ENCODE measurements at places on chromosomes 5 and 9.
A peak's percentile ranks its signal among the peaks of the same experiment; 100 is the strongest.

DNA sequence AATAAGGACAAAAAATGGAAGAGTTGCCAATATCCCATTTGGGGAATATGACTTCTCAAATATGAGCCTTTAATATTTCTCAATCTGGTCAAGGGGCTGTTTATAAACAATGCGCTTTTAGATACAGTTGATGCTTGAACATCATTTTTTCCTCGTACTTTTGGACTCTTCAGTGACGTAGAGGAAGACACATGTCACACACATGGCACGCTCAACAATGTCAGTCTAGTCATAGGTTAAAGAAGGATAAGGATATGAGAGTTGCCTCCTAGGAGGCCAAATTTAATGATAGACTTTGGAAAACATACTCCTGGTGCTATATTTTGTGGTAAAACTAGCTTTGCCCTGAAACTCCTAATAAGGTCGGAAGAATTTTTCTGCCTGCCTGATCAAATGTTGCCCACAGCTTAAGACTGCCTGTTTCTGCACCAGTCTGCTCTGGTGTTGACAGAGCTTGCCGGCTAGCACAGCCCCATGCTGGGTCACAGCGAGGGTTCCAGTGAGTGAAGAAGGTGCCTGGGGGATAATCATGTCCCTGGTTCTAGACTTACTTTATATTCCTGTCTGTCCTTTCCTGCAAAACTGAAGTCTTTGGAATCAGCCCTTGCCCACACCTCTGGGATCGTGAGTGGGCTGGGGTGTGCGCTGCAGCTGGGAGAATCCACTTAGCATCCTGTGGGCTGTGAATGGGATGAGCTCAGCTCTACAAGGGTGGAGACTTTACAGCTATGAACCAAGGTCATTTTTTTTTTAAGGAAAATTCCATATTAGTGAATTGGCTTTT lies 230.8 kb upstream of the IRX4 start:
- no peaks in the 10 kb centered on the region for H3K27me3 ChIP-seq
- H3K27ac ChIP-seq = no peak overlapping the region
- no peaks in the 10 kb centered on the region for H3K4me1 ChIP-seq

DNA sequence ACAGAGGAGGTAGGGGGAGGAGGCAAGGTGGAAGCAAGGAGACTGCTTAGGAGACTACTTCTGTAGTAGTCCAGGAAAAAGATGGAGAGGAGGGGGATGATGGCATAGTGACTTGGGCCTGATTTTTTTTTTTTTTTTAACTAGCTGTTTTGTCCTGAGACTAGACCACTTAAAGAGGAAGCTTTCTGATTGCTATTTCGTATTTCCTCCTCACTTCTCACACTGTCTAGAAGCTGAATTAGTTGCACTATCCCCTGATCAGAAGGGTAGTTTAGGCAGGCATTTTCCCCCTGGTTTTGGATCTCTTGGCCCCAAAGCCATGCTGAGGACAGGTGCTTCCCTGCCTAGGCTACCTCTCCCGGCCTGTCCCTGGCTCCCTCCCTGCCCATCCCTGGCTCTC lies 14.9 kb downstream of the LARP1 start:
- H3K27ac ChIP-seq = peak overlapping the region; percentile 40
- no peak overlapping the region for H3K4me3 ChIP-seq
- no peaks in the 10 kb centered on the region for H3K27me3 ChIP-seq

DNA sequence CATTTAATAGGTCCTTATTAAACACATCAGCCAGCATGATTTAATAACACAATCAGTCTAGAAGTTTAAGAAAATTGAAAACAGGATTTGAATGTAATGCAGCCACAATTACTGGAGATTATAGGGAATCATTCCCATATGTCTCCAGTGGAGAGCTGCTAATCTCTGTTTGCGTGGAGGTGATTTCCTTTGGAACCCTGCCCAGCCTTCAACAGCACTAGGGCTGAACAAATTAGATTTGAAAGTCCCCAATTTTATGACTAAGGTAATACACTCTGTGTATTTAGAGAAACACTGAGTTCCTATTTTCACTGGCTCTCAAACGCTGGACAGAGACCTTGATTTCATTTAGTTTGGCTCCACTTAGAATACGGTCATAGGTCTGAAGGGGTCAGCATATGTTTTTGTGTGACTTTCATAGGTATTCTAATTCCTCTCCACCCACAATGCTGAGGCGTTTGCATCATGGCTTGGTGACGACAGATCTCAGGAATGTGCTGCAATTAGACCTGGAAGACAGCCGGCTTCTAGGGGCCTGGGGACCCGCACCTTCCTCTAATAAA lies 508.3 kb downstream of the EBF1 start:
- no peak overlapping the region for H3K4me3 ChIP-seq

GRCh38 chr9:134395737-134396257 lies 69.5 kb downstream of the RXRA start:
- no peak for DNase-seq
- peaks cover 54% of the 10 kb centered on the region for H3K4me1 ChIP-seq
- H3K27ac ChIP-seq = no peak overlapping the region
- H3K36me3 ChIP-seq = no peaks in the 10 kb centered on the region
- no peaks in the 10 kb centered on the region for H3K27me3 ChIP-seq
- no peak overlapping the region for H3K4me3 ChIP-seq

GRCh38 chr5:3615217-3615616 lies 19.6 kb downstream of the IRX1 start:
- no peak for DNase-seq
- H3K27me3 ChIP-seq = no peaks in the 10 kb centered on the region
- H3K4me1 ChIP-seq = no peaks in the 10 kb centered on the region
- no peak overlapping the region for H3K4me3 ChIP-seq
